ENCODE measurements at places on chromosomes 4 and X.
A peak's percentile ranks its signal among the peaks of the same experiment; 100 is the strongest.

GRCh38 chr4:67531379-67531962 lies 13.8 kb downstream of the CENPC start:
- H3K4me1 ChIP-seq, result no peaks in the 10 kb centered on the region
- H3K27ac ChIP-seq, result no peak overlapping the region
- H3K36me3 ChIP-seq, result peaks cover 51% of the 10 kb centered on the region
- no peak for DNase-seq

DNA sequence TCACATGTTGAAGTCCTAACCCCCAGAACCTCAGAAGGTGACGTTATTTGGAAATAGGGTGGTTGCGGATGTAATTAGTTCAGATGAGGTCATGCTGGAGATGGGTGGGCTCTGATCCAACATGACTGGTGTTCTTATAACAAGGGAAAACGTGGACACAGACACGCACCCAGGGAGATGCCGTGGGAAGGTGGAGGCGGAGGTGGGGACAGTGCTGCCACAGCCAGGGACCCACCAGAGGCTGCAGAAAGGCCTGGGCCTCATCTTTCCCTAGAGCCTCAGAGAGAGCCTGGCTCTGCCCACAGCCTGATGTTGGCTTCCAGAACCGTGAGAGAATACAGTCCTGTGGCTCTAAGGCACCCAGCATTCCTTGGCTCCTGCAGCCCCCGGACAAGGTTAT lies 7.9 kb upstream of the HMX1 start:
- no peak overlapping the region for H3K27ac ChIP-seq
- peaks cover 88% of the 10 kb centered on the region for H3K27me3 ChIP-seq
- H3K36me3 ChIP-seq, result no peaks in the 10 kb centered on the region

DNA sequence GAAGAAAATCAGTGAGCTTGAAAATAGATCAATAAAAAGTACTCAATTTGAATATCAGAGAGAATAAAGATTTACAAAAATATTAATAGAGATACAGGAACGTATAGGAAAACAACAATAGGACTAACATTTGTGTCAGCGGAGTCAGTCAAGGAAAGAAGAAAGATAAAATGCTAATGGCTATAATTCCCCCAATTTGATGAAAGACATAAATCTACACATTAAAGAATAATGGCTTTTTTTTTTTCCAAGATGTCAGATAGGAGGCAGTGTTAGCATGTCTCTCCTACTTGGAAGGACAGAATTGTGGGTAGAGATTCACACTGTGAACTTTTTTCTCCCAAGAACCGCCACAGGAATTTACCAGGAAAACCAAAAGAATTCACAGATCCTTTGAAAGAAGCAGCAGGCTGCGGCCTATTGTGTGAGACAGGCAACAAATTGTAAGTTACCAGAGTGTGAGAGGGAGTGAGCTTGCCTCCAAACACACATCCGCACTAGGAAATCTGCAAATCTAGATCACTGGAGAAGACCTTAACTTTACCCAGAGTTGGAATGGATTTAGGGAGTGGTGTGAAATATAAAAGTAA lies 249.9 kb downstream of the PRDM5 start:
- H3K27ac ChIP-seq, result no peak overlapping the region

DNA sequence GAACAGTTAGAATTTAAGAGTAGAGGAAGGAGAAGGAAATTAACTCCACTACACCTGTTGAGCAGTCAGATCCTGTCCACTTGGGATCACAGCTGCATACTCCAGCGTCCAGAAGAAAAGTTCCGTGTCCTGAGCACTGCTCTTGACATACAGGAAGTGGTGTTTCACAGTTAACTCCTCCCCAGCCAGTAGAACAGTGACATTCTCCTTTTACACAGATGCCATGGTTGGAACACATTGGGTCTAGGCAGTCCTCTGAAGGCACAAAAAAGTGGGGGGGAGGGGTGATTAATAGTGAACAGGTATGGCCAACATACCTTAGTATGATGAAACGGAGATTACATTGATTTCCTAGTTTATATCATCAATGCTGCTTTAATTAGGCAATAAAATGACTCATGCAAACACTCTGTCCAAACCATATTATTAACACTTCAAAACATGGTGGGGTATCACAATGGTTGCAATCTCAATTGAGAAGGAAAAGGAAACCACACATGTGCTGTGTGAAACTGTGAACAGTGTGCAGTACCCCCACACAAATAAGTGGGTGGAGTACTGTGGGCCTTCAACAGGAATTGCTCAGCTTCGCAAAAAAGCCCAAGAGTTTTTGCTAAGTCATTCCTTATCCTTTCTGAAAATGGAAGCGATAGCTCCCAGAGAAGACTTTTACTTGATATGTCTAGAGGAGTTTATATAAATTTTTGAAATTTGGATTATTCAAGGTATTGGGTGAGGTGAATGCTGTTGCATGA lies 295.6 kb downstream of the SH2D1A start:
- no peaks in the 10 kb centered on the region for H3K4me1 ChIP-seq
- H3K36me3 ChIP-seq, result no peaks in the 10 kb centered on the region
- H3K4me3 ChIP-seq, result no peak overlapping the region
- DNase-seq, result no peak

- H3K4me1 ChIP-seq, result peaks cover 12% of the 10 kb centered on the region
- no peaks in the 10 kb centered on the region for H3K36me3 ChIP-seq
- H3K27ac ChIP-seq, result peak overlapping the region; percentile 95
- DNase-seq, result peak; percentile 83
These were observed 16.0 kb downstream of the UTP3 start for GRCh38 chr4:70704215-70704930.

GRCh38 chr4:147848634-147849033 lies 116.7 kb downstream of the ARHGAP10 start:
- H3K36me3 ChIP-seq, result peaks cover 12% of the 10 kb centered on the region
- peaks cover 5% of the 10 kb centered on the region for H3K4me1 ChIP-seq
- no peak for DNase-seq
- H3K4me3 ChIP-seq, result no peak overlapping the region
- no peaks in the 10 kb centered on the region for H3K27me3 ChIP-seq
- no peak overlapping the region for H3K27ac ChIP-seq

DNA sequence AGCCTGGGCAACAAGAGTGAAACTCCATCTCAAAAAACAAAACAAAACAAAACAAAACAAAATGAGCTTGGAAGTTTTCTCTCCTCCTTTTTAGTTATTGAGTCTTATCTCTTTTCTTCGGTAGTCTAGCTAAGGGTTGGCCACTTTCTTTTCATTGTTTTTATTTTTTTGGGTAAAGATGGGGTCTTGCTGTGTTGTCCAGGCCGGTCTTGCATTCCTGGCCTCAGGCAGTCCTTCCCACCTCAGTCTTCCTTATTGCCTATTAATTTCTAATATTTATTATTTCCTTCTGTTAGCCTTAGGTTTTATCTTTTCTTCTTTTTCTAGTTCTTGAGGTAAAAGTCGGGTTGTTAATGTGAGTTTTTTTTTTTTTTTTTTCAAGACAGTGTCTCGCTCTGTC lies 16.4 kb downstream of the METAP1 start:
- no peak overlapping the region for H3K27ac ChIP-seq
- no peak overlapping the region for H3K4me3 ChIP-seq
- no peaks in the 10 kb centered on the region for H3K27me3 ChIP-seq
- H3K36me3 ChIP-seq, result peaks cover 41% of the 10 kb centered on the region
- peaks cover 7% of the 10 kb centered on the region for H3K4me1 ChIP-seq

DNA sequence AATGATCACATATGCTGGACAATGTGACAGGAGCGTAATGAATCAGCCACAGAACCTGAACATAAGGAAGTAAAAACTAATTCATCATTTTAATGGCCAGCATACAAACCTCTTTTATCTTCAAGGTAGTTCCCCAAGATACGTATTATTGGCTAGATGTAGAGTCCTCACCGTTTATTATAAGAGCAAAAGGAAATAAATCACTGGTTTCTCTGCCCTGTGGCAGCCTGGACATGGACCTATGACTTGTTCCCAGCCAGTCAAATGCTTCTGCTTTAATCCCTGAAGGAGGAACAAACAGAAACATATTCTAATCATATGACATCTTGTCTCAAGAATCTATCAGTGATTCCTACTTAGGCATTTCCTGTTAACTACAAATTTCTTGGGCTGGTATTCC lies 86.8 kb upstream of the FAM241A start:
- no peak overlapping the region for H3K4me3 ChIP-seq
- H3K36me3 ChIP-seq, result no peaks in the 10 kb centered on the region
- no peak for DNase-seq
- no peaks in the 10 kb centered on the region for H3K27me3 ChIP-seq
- no peak overlapping the region for H3K27ac ChIP-seq

GRCh38 chr4:129429581-129430320 lies 333.8 kb downstream of the C4orf33 start:
- H3K27ac ChIP-seq, result no peak overlapping the region
- H3K4me1 ChIP-seq, result peaks cover 5% of the 10 kb centered on the region
- no peak overlapping the region for H3K4me3 ChIP-seq
- peaks cover 7% of the 10 kb centered on the region for H3K27me3 ChIP-seq

- no peak for DNase-seq
- peaks cover 6% of the 10 kb centered on the region for H3K36me3 ChIP-seq
- H3K4me1 ChIP-seq, result no peaks in the 10 kb centered on the region
- no peaks in the 10 kb centered on the region for H3K27me3 ChIP-seq
- H3K27ac ChIP-seq, result no peak overlapping the region
These were observed 22.6 kb downstream of the LAMP2 start for GRCh38 chrX:120446498-120446897.

DNA sequence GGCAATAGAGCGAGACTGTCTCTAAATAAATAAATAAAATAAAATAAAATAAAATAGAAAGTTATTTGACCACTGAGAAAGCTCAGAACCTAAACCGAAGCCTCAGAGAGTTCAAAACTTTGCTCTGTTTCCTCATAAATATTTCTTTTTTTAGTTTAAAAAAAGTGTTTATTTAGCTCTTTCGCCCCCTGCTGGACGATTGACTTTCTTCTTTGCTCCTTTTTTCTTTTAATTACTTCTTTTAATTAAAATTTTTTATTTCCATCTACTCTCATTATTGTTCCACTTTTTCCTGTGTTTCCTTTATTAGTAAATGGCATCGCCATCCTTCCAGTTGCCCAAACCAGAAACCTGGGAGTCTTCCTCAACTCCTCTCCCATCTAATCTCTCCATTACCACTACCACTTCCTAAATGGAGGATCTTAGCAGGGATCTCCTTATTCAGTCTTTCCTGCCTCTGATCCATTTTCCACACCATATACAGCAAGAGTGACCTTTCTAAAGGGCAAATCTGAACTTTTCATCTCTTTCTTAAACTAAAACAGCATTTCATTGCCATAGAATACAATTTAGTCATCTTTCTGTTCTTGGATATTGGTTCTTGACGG lies 728 bp upstream of the IL13RA2 start:
- H3K27ac ChIP-seq, result no peak overlapping the region
- H3K27me3 ChIP-seq, result no peaks in the 10 kb centered on the region
- no peak for DNase-seq
- H3K36me3 ChIP-seq, result no peaks in the 10 kb centered on the region

DNA sequence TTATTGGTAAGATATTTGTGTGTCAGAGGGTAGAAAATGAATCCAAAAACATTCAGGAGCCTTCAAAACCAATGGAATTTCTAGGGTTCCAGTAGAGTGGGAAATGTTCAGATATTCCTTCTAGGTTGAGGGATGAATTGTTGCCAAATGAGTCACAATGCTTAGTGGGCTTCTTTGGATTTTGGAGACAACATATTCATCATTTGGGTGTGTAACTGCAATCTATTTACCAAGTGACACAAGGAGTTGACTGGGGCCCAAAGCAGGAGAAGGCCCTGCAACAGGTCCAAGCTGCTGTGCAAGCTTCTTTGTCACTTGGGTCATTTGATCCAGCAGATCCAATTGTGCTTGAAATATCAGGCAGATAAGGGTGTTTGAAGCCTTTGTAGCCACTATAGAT lies 551.5 kb upstream of the PITX2 start:
- H3K27me3 ChIP-seq, result no peaks in the 10 kb centered on the region
- H3K4me1 ChIP-seq, result no peaks in the 10 kb centered on the region
- no peak for DNase-seq
- no peaks in the 10 kb centered on the region for H3K36me3 ChIP-seq
- no peak overlapping the region for H3K27ac ChIP-seq
- H3K4me3 ChIP-seq, result no peak overlapping the region

- peak overlapping the region; percentile 72 for H3K4me3 ChIP-seq
- no peaks in the 10 kb centered on the region for H3K36me3 ChIP-seq
- no peak for DNase-seq
- H3K27ac ChIP-seq, result peak overlapping the region; percentile 43
- peaks cover 3% of the 10 kb centered on the region for H3K27me3 ChIP-seq
- H3K4me1 ChIP-seq, result no peaks in the 10 kb centered on the region
These were observed 2.5 kb downstream of the FGFR3 start for GRCh38 chr4:1795299-1796195.

- no peaks in the 10 kb centered on the region for H3K36me3 ChIP-seq
- H3K27me3 ChIP-seq, result no peaks in the 10 kb centered on the region
- no peak overlapping the region for H3K27ac ChIP-seq
- H3K4me3 ChIP-seq, result no peak overlapping the region
These were observed 7.7 kb downstream of the SASH3 start for GRCh38 chrX:129787336-129788055.

DNA sequence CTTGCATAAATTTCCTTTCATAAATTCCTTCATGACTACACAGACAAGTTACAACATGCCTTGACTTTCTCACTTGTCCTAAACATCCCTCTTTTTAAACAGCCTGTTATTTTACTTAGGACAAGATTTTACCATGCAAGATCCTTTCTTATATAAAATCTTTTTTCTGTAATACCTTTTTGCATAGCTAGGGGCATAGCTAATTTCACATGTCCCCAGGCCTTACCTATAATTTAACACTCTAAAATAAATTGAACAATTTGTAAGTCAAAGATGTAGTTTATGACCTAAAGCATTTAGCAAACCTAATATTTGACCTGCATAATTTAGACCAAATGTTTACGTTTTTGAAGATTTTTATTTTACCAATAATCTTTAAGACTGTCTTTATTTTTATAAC lies 396.3 kb upstream of the FSTL5 start:
- H3K4me3 ChIP-seq, result no peak overlapping the region
- no peaks in the 10 kb centered on the region for H3K36me3 ChIP-seq
- no peaks in the 10 kb centered on the region for H3K4me1 ChIP-seq

GRCh38 chr4:79979785-79980437 lies 93.1 kb downstream of the ANTXR2 start:
- DNase-seq, result no peak
- no peak overlapping the region for H3K27ac ChIP-seq
- peaks cover 12% of the 10 kb centered on the region for H3K36me3 ChIP-seq

DNA sequence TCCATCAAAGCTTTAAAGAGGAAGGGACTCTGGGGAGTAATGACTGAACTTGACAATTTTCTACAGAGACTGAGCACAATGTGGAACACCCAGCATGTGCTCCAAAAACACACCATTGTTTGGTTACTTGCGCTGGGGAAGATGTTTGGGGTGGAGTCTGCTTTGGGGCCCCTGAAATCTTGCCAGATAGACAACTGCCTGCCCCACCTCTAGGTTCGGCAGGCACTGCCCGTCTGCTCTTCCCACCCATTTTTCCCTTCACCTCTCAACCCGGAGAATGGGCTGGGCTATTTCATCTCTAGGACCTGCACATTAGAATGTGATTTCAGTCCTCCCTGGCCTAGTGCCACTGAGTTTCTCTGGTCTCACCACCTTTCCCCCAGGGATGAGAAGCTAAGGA lies 41.9 kb downstream of the TSC22D3 start:
- no peak for DNase-seq
- peaks cover 20% of the 10 kb centered on the region for H3K4me1 ChIP-seq
- H3K36me3 ChIP-seq, result no peaks in the 10 kb centered on the region
- H3K27me3 ChIP-seq, result no peaks in the 10 kb centered on the region
- H3K4me3 ChIP-seq, result no peak overlapping the region
